Bronchial epithelial cell (primary cell): ENCODE measurements at places on chromosomes 4 and X. TPM values are rescaled to one million over a fixed set of nuclear protein-coding genes. Genes with fewer than 3 reads are reported as not detected.

GRCh38 chr4:109816082-109816442, 500 bp downstream of the GAR1 start:
- no peak for DNase-seq

DNA sequence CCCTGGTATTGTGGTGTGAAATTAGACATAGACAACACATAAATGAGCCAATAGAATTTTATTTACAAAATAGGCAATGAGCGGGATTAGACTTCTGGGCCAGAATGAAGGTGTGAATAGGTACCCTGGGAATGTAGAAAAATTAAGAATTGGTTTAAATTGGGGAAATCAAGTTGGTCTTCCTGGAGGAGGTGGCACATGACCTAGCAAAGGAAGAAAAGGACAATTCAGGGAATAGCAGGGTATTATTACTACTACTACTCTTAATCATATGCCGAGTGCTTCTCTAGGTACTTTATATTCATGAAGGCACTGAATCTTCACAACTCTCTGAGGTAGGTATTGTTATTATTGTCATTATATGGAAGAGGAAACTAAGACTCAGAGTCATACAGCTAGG, 202.1 kb downstream of the LHFPL1 start:
- no peak for DNase-seq

DNA sequence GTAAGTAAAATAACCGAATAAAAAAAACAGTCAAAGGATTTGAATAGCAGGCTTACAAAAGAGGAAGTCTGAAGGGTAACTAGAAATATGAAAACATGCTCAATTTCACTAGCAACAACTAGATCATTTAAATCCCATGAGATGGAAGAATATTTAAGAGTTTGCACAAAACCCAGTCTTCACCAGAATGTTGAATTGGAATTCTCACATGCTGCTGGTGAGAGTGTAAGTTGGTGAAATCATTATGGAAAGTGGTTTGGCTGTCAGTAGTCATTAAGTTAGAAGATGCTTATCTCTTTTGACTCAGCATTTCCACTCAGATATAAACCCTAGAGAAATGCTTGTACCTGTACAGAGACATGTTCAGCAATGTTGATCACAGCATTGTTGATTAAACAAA, 110.1 kb downstream of the PGRMC2 start:
- DNase-seq = no peak

DNA sequence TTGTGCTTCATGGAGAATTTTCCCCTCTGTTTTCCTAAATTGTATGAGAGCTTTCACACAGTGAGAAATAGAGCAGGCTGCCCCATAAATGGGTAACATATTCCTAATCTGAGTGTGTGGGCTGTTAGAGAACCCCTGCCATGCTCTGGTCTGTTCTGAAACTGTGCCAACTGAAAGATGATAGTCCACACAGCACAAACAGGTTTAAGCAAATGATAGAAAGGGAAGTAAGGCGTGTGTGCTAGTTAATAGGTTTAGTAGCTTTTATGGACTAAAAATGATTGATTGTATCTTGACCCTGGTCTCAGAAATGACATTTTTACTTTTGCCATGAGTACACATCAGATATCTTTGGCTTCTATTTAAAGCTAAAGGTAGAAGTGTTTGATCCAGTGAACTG, 106.2 kb downstream of the PRRG1 start:
- peak; percentile 33 for DNase-seq

DNA sequence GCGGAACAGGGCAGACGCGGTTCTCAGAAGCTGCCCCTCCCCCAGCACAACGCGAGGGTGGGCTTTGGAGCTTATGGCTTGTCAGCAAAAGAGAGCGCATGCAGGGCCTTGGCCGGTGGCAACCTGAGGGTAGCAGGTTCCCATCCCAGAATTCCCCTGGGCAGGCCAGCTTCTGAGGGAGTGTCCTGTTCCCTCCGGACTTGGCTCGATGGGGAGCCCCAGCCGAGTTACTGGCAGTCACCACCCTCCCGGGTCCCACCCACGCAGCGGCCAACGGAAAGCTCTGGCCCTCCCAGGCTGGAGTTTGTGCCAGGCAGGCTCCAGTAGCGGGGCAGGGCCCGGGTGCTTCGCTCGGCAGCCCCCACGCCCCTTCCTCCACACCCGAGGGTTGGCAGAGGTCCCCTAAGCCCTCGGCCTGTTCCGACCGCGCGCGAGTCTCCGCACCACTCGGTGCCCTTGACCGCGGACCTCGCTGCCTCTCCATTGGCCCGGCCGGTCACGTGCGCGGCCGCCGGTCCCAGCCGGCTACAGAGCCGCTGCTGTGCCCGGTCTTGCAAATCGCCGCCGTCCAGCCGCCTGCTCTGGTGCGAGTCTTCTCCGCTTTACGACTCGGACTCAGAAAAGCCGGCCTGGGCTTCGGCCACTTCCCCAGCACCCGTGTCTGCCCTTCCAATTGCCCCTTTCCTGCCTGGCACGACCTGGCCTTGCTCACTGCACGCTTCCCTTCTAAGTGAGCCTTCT, 20.9 kb upstream of the MTM1 start:
- DNase-seq = peak; percentile 5

GRCh38 chr4:46389301-46389775, 590 bp downstream of the GABRA2 start:
- DNase-seq = no peak

DNA sequence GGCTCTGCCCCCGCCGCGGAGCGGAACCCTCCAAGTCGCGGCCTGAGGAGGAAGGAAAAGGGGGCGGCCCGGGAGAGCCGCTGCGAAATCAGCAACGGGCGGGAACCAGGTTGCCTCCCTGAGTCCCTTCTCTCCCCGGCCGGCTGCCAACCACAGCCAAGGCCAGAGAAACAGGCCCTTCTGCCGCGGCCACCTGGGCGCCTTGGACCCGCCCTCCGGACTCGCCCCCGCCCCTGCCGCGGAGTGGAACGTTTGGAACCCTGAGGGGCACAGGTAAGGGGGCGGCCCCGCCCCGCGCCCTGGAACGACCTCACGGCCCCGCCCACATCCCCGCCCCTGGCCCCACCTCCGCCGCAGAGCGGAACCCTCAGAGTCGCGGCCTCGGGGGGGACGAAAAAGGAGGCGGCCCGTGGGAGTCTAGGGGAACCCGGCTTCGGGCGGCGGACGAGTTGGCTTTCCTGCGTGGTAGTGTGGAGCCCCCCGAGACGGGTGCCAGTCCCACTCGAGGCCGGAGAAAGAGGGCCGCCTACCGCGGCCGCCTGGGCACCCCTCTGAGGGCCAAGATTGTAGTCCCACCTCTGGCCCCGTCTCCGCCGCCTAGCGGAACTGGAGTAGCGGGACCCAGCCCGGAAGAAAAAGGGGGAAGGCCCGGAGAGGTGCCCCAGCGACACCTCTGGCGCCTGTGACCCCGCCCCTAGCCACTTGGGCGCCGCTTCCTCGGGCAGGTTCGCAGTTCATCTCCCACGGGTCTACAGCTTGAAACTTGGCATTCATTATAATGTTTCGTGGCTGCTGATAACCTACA, 669 bp upstream of the PHKA2 start:
- DNase-seq = peak; percentile 47

GRCh38 chr4:134200811-134201215, 776 bp downstream of the PABPC4L start:
- DNase-seq = no peak

DNA sequence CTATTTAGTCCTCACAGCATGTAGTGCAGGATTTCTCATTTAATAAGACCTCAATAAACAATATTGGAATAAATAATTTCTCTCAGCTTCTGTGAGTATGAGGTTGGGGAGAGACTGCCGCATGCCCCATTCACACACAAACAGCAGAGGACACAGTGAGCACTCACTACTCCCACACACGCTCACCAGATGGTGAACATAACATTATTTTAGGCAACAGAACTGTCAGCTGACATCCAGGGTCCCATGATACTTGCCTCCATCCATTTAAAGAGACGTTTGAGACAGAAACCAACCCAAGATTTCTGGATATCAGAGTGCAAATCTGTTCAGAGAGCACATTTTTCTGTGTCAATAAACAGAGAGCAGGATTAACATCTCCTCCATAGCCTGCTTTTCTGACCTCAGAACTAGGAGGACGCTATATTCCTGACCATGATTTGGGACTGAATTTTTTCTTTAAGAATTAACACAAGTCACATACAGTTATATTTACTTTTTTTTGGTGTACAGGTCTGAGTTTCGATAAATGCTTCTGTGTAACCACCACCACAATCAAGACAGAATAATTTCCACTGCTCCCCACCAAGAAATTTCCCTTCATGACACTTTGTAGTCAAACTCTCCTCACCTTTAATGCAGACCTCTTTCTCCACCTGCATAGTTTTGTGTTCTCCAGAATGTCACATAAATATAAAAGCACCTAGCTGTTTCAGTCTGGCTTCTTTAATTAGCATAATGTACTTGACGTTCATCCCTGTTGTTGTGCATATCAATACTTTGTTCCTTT, 16.7 kb downstream of the GPRIN3 start:
- no peak for DNase-seq

- peak; percentile 88 for DNase-seq
Measured at GRCh38 chrX:11059933-11060332, 51.2 kb upstream of the HCCS start.

DNA sequence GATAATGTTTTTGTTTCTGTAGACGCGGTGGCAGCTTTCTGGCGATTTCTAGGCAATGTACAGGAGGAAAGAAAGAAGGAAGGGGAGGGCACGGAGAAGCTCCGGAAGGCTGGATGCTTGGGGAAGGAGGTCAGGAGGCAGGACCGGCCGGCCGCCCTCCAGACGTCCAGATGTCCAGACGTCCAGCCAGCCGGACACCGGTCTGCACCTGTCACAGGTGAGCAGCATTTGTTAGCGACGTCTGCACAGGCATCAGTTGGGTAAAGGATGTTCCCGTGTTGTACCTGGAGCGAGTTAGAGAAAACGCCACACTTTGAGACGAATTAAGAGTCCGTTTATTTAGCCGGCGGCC, 90.0 kb upstream of the PPP2R3B start:
- DNase-seq = no peak

DNA sequence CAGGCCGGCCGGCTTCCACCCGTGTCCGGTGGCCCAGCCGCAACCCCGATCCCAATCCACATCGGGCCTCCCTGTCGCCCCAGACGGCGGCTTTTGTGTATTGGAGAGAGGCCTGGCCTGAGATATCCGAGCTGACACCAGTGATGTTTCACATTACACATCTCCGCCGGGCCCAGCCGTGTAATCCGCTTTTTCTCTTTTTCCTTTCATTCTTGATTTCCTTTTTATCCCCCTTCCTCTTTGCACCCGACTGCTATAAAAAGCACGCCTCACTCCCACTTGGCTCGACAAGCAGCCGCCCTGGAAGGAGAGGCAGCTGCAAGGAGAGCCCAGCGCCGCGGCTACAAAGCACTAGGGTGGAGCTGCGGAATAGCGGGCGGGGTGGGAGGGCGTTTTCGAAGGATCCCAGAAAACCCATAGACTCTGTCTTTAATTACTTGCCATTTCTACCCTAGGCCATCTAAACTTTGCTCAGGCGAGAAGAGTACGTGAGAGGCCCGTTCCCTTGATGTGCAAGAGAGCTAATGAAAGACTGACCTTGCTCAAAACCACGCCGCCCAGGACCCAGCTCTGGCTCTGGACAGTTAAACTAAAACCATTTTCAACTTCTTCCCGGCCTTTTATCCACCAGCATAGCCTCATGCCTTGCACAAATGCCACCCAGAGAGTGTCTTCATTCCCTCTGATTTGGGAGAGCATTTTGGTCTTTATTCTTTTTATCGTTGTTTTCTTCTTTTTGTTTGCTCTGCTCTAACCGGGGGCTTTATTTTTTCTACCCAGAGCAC, 3.2 kb downstream of the PITX2 start:
- DNase-seq = no peak

GRCh38 chr4:151799417-151800012, 38.7 kb upstream of the GATB start:
- peak; percentile 29 for DNase-seq

DNA sequence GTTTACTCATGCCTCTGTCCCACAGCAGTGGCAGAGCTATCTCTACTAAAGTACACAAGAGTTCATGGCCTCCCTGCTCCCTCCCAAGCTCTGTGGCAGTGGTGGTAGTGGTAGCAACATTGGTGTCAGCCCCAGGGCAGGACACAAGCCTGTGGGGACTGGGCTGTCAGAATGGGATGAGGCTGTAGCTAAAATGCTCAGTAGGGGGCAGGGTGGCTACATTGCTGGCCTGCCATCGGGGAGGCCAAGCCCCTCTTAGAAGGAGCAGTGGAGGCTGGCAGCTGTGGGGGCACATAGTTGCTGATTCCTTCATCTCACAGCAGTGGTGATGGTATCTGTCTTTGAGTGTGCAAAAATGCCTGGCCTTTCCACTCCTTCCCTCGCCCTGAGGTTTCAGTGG, 461.7 kb downstream of the PCDH18 start:
- DNase-seq = no peak

- peak; percentile 93 for DNase-seq
Measured at GRCh38 chr4:14853176-14853943, 148.9 kb upstream of the CPEB2 start.

DNA sequence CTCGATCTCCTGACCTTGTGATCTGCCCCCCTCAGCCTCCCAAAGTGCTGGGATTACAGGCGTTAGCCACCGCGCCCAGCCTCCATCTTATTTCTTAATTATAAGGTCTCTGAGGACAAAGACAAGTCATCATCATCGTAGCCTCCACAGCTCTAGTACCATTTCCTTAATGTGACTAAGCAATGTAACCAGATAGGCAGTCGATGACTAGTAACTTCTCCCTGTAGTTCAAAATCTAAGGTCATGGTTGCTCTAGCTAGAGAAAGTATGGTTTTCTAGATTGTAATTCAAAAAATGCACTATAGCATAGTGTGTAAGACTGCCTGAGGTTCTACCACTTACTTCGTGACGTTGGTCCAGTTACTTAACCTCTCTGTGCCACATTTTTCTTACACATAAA, 6.9 kb downstream of the SLC39A8 start:
- peak; percentile 68 for DNase-seq

DNA sequence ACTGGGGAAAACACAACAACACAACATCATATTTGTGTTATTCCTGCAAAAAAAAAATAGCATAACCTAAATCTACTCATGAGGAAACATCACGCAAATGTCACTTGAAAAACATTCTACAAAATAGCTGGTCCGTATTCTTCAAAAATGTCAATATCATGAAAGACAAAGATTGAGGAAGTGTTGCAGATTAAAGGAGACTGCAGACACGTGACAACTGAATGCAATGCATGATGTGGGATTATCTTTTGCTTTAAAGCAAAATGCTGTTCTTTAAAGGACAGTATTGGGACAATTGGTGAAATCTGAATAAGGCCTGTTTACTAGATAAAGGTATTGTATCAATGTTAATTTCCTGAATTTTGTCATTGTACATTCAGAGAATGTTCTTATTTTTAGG, 157.7 kb downstream of the SMIM20 start:
- DNase-seq = no peak

GRCh38 chr4:54446581-54446980, 211.2 kb upstream of the KIT start:
- no peak for DNase-seq

Gene FGFBP1
- total RNA-seq = 22.9 and 31.1 TPM in 2 replicates

Gene TSPAN7
- 1.1 and 1.3 TPM in 2 replicates for total RNA-seq

Gene PLP1
- not detected in 2 replicates for total RNA-seq

Gene ZCCHC13
- not detected in 2 replicates for total RNA-seq

Gene PRSS12
- total RNA-seq = 24.2 and 33.7 TPM in 2 replicates

Gene GBA3
- total RNA-seq = under 0.01 and 0.13 TPM in 2 replicates

Gene IL9R
- total RNA-seq = 0.13 TPM in 1 of 2 replicates, not detected in the other

Gene WDFY3
- total RNA-seq = 33.2 and 50.4 TPM in 2 replicates

Gene ETDC
- total RNA-seq = not detected in 2 replicates

Gene NPFFR2
- 0.26 TPM in 1 of 2 replicates, not detected in the other for total RNA-seq

Gene MGARP
- 0.13 and 0.53 TPM in 2 replicates for total RNA-seq

Gene HPSE
- 2.6 and 9.7 TPM in 2 replicates for total RNA-seq
